Keratinocyte (primary cell): ENCODE measurements at places on chromosomes 7 and 10. TPM values are rescaled to one million over a fixed set of nuclear protein-coding genes. Genes with fewer than 3 reads are reported as not detected.

LIPN gene
- 0.20 to 0.30 TPM in 2 of 3 replicates, not detected in the other for polyA plus RNA-seq

PDZD7 gene
- polyA plus RNA-seq = 0.31 to 0.54 TPM (median 0.54 TPM) in 3 replicates

CHN2 gene
- polyA plus RNA-seq = 1.3 to 1.8 TPM (median 1.6 TPM) in 3 replicates

SNCG gene
- 6.8 to 13.1 TPM (median 7.2 TPM) in 3 replicates for polyA plus RNA-seq

DNA sequence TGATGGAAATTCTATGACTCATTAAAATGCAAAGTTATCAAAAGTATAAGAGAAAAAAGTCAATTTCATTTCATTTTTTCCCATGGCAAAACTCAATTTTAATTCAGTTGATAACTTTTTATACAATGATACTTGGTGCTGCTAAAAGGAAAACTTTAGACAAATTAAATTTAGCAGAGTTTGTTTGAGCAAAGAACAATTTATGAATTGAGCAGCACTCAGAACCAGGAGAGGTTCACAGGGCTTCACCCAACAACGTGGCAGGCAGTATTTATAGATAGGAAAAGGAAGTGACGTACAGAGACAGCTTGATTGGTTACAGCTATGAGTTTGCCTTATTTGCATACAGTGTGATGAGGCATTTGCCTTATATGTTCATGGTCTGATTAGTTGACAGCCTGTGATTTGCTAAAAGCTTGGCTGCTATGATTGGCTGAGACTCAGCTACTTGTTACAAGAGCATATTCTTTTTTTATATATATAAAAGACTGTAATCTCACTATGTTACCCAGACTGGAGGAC lies 157.2 kb upstream of the CELF2 start:
- H3K27me3 ChIP-seq = no peaks in the 10 kb centered on the region
- H3K4me1 ChIP-seq = peaks cover 1% of the 10 kb centered on the region
- no peak overlapping the region for H3K27ac ChIP-seq
- DNase-seq = no peak

- DNase-seq = no peak
- H3K27me3 ChIP-seq = no peaks in the 10 kb centered on the region
- peaks cover 5% of the 10 kb centered on the region for H3K36me3 ChIP-seq
- peak within 1 kb of the TSS; percentile 85 for H3K27ac ChIP-seq
- peaks cover 17% of the 10 kb centered on the region for H3K4me1 ChIP-seq
These were observed at the start of gene LZTS2 for GRCh38 chr10:100999742-101000126. Gene LZTS2 (plus strand): TSS chr10:100999808. CDS start chr10:101002539, 2,731 bp downstream.

GRCh38 chr7:99038086-99038855 lies 105.6 kb downstream of the SMURF1 start:
- no peak overlapping the region for H3K27ac ChIP-seq
- no peak overlapping the region for H3K4me3 ChIP-seq
- no peak for DNase-seq
- no peaks in the 10 kb centered on the region for H3K27me3 ChIP-seq
- peaks cover 41% of the 10 kb centered on the region for H3K36me3 ChIP-seq
- no peaks in the 10 kb centered on the region for H3K4me1 ChIP-seq

- no peak overlapping the region for H3K27ac ChIP-seq
- no peaks in the 10 kb centered on the region for H3K36me3 ChIP-seq
- H3K4me1 ChIP-seq = peaks cover 17% of the 10 kb centered on the region
- no peak overlapping the region for H3K4me3 ChIP-seq
- no peaks in the 10 kb centered on the region for H3K27me3 ChIP-seq
- no peak for DNase-seq
These were observed 17.3 kb downstream of the KDM7A start for GRCh38 chr7:140159497-140159896.

DNA sequence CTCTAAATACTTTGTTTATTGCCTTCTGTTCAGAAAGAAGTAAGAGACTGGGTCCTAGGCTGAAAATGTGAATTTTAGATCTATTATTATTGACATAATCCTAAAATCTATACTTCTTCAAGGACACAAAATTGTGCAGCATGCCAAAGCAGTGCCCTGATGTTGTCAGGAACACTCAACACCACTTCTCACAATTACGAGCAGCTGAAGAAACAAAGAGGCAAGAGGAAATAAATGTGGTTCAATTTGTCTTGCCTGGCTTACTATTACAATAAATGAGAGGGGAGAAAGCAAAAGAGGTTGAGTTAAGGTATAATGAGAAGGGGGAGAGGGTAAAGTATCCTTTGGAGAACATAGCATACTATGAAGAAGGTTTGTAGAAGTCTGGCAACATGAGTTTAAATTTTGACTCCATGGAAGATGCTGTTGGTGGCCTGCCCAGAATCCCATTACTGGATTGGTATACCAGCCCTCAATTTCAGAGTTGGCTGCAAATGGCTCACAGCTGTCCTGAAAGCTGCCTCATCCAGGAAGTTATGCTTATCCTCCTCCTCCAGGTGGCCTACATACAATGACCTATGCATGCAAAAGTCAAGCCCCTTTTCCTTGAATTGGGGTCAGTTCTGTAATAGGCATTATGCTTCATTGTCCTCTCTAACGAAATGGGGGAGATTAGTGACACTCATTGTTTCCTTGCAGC lies 274.6 kb upstream of the SMIM30 start:
- no peaks in the 10 kb centered on the region for H3K4me1 ChIP-seq

- H3K4me3 ChIP-seq = no peak overlapping the region
- no peak overlapping the region for H3K27ac ChIP-seq
- H3K27me3 ChIP-seq = no peaks in the 10 kb centered on the region
- no peaks in the 10 kb centered on the region for H3K36me3 ChIP-seq
These were observed 236.2 kb upstream of the KLF14 start for GRCh38 chr7:130970196-130970595.

- peaks cover 3% of the 10 kb centered on the region for H3K4me1 ChIP-seq
- DNase-seq = no peak
- no peaks in the 10 kb centered on the region for H3K36me3 ChIP-seq
- no peak overlapping the region for H3K27ac ChIP-seq
- peaks cover 22% of the 10 kb centered on the region for H3K27me3 ChIP-seq
These were observed 160.8 kb downstream of the CREB5 start for GRCh38 chr7:28573059-28573553.

- H3K36me3 ChIP-seq = no peaks in the 10 kb centered on the region
- no peaks in the 10 kb centered on the region for H3K27me3 ChIP-seq
- no peak for DNase-seq
- H3K4me3 ChIP-seq = no peak overlapping the region
- no peaks in the 10 kb centered on the region for H3K4me1 ChIP-seq
- no peak overlapping the region for H3K27ac ChIP-seq
These were observed 313.6 kb upstream of the CDC14C start for GRCh38 chr7:48610705-48611104.

DNA sequence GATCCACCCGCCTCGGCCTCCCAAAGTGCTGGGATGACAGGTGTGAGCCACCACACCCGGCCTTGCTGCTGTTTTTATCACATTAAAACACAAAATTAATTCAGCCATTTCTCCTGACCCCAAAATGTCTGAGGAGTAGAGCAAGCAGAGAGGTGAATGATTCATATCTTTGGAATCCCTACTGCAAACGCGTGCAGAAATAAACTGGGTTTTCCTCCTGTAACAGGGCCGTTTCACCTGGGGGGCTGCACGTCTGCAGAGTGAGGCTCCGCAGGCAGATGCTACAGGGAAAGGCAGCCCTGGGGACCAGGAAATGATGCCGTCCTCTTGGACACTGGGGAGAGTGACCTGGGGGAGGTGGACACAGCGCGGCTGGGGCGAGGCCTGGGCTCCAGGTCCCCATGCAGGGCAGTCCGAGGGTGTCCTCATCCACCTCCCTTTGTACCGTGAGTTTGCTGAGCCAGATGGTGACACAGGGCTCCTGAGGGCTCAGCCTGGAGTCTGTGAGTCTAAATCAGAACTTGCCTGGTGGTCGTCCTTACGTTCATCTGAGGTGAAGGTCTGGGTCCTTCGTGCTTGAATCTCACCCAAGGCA lies 41.9 kb downstream of the PDGFA start:
- DNase-seq = no peak
- no peaks in the 10 kb centered on the region for H3K27me3 ChIP-seq
- H3K4me3 ChIP-seq = no peak overlapping the region
- H3K27ac ChIP-seq = no peak overlapping the region
- H3K36me3 ChIP-seq = no peaks in the 10 kb centered on the region

DNA sequence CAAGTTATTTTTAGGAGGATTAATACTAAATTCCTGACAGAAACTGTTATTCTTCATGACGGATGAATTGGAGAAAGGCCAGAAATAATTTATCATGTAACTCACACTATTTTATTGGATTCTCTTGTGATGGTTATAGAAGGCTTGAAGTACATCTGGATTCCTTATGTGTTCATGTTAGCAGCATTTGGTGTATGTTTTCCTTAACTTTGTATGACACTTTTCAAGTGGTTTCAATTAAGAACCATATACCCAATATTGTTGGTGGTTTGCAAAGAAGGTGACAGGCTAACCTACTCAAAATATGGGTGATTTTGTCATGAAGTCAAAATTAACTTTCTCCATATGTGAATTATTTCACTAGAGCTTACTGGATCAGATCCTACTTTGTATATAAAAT lies 532.2 kb upstream of the CNTNAP2 start:
- H3K36me3 ChIP-seq = no peaks in the 10 kb centered on the region
- H3K27ac ChIP-seq = no peak overlapping the region
- no peak for DNase-seq
- no peaks in the 10 kb centered on the region for H3K27me3 ChIP-seq

GRCh38 chr7:47333959-47334358 lies 248.0 kb downstream of the TNS3 start:
- H3K4me1 ChIP-seq = peaks cover 47% of the 10 kb centered on the region
- no peaks in the 10 kb centered on the region for H3K36me3 ChIP-seq
- H3K4me3 ChIP-seq = no peak overlapping the region
- no peak for DNase-seq

DNA sequence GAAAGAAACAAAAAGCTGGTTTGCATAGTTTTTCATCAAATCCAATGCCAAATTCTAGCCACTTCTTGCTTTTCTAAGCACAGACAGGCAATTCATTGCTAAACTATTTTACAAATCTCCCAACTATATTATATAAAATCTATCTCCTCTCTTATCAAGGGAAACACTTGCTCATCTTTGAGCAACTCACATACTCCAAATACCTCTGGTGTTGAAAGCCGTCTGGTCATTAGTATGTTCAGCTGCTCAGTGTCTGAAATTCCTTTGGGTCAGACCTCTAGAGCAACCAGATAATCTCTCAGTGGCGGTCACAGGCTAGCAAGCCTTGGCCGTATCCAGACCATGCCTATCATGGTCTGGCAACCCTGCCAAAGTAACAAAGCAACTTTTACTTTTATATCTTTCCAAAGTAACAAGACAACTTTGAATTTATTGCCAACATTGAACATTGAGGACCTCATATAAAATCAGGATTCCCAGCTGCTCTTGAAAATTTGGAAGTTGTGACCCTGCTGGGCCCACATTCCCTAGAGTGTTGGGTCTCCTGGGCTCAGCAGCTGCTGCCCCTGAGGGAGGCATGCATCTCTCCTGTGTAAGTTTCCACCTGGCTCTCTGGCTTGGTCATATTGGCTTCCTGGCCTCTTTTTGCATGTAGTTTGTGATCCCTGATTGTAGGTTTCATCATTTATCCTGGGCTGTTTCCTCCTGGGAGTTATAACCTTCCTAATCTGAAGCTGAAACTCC lies 56.8 kb upstream of the LANCL2 start:
- no peaks in the 10 kb centered on the region for H3K27me3 ChIP-seq
- no peaks in the 10 kb centered on the region for H3K4me1 ChIP-seq
- no peaks in the 10 kb centered on the region for H3K36me3 ChIP-seq

DNA sequence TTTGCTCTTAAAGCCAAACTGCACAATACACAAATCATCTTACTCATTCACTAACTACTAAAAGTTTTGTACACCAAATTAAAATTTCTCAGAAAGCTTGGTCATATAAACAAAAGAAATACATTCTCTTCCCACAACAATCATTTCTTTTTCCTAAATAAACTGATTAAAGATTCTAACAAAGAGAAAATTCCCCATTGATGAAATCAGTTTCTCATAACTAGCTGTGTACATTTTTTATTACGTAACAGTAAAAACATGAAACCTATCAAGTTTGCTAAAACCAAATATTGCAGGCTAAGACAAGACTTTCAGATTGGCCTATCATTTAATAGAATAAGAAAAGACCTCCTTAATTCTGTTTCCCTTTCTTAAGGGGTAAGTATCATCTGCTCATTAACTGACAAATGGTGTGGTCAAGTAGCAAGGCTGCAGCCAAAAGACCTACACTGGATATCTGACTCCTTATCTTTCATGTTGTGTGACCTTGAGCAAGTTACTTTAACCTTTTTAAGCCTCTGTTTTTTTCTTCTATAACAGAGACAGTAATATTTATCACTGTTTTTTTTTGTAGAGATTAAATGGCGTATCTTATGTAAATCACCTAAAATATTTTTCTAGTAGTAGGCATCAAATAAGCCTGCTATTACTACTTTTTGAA lies 22.4 kb downstream of the NAMPT start:
- H3K27me3 ChIP-seq = no peaks in the 10 kb centered on the region
- H3K27ac ChIP-seq = no peak overlapping the region
- peaks cover 13% of the 10 kb centered on the region for H3K36me3 ChIP-seq
- no peak overlapping the region for H3K4me3 ChIP-seq

GRCh38 chr10:124106241-124106879 lies 13.0 kb upstream of the CHST15 start:
- H3K27me3 ChIP-seq = no peaks in the 10 kb centered on the region
- peak overlapping the region; percentile 53 for H3K27ac ChIP-seq
- DNase-seq = peak; percentile 21
- H3K36me3 ChIP-seq = no peaks in the 10 kb centered on the region
- peak overlapping the region; percentile 36 for H3K4me3 ChIP-seq

DNA sequence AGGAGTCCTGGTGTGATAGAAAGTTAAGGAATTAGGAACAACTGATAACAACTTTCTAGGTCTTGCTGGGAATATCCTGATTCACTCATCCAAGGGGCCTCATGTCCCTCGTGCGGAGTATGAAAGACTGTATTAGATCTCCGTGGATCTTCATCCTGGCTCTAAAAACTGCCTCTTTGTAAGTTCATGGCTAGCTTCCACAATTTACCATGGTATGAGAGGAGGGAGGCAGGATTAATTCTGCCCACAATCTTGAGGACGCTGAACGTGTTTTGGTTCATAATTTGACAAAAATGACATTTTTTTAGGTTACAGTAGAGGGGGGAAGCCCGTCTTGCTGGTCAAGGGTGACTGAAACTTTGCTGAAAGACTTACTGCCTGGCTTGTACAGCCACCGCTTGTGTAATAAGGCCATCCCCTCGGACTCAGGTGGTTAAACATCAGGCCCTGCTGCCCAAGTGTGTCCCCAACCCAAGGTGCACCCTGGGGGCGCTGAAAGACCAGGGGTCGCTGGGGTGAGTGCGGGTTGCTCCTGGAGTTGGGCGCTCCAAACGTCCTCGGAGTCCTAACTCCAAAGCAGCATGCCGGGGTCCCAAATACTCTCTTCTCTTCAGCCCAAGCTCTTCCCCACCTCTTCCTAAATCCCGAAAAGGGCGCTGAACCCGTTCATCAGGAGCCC lies 733 bp downstream of the HIBADH start:
- H3K27ac ChIP-seq = peak overlapping the region; percentile 89
- no peaks in the 10 kb centered on the region for H3K36me3 ChIP-seq
- H3K4me3 ChIP-seq = peak overlapping the region; percentile 87
- peaks cover 5% of the 10 kb centered on the region for H3K4me1 ChIP-seq
